Stimulated activated CD4-positive, alpha-beta T cell treated with anti-CD3 and anti-CD28 coated beads, Interleukin-2, amount 100 ng/mL, for 48 hours (primary cell): ENCODE measurements at places on chromosomes 3 and 15.

DNA sequence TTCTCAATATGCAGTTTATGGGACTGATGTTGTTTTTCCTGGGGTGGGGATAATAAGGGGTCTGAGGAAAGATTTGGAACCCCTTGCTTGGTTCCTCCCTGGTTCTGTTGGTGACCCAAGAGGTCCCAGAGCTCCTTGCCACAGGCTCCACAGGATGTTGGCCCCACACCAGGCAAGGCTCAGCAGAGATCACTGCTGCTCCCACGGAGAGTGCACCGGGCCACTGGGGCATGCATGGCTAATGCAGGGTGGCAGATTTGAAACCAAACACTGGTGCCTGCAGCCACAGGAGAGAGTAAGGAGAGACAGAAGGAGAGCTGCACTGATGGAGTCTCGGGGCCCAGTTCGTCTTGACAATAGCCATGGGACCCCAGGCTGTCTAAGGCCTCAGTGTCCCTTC lies 2.5 kb downstream of the FAM107A start:
- DNase-seq: no peak

DNA sequence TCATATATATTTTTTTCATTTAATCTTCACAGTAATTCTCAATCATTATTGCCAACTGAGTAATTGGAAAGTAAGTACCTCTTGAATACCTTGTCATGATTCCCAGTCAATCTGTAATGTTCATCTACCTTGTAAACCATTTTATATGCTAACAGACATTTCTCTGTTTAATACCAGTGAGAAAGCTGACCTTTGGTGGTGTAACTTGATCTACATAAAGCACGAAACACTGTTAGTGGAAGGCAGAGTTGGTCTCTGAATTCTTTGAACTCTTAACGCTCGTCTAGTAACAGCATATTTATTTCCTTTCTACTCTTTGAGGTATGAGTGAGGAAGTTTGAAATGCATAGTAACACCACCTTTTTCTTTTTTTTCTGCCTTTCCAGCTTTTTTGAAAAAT lies 59.5 kb downstream of the SLC25A26 start:
- no peak for DNase-seq

DNA sequence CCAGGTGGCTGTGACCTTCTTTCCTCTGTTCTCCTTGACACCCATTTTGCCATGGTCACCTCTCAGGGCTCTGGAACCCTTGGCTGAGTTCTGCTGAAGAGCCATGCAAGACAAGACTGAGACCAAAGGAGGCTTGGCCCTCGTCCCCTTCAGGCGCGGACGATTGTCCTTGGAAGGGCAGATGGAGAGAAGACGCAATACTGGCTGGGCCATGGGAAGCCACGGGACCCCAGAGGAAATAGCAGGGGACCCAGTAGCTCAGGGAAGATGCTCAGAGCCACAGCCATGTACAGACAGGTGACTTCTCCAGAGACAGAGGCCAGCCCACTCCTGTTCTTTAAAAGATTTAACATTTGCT lies 125.6 kb downstream of the SMAD6 start:
- no peak for DNase-seq

- DNase-seq: no peak
Measured at GRCh38 chr3:184766555-184767261, 45.3 kb upstream of the VPS8 start.
